AG20443 (cell line): ENCODE measurements at places on chromosomes 2 and 18.

- DNase-seq = no peak
These were observed 210.5 kb downstream of the HDAC4 start for GRCh38 chr2:239190361-239190760.

- DNase-seq = peak; percentile 86
These were observed 41.4 kb upstream of the ITGB6 start for GRCh38 chr2:160241251-160242137.

DNA sequence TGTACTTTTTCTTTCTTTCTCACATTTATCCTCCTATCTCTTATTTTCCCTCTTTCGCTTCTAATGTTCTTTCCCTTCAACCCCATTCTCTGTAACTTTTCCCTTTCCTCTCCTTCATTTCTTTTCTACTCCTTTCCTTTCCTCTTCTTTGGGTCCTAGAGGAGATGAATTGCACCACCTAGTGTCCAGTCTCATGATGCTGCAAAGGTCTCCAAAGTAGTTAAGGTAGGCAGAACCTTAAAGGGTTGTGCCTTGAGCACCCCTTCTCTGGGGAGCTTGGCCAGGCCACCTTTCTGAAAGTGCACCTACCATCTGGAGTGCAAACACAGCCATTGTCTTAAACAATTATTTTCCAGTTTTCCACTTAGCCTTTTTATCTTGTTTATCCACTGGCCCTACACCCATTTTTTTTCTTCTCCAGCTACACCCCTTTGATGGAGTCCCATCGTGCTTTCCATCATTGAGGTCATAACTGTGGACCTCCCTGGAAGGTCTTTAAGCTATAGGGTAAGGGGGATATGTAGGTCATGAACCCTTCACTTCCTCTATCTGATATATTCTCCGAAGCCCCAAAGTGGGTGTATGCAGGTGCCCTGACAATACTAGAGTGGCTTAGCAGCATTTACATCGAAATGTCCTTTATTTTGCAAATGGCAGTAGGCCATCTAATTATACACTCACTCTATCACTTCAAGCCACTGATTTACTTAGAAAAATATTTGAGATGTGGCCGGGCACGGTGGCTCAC is 155.9 kb downstream of the ESCO1 start:
- DNase-seq = peak; percentile 57

DNA sequence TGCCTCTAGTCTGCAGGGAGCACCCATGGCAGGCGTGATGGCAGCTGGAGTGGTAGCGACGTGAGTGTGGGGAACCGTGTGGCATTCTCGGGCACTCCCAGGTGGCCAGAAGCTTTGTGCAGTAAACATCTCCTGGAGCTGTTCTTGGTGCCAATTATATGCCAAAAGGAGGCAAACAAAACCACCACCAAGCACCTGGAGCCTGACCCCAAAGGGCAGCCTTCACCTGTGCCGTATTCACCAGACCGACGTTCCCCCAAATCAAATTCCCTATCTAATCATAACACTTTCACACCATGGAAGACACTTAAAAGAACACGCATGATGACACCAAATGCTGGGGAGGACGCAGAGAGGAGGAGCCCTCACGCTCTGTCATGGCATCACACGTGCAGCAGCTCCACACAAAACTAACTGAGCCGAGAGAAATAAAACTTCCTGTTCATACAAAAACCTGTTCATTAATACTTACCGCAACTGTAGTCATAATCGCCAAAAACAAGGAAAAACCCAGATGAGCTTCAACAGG is 123.6 kb downstream of the EIPR1 start:
- no peak for DNase-seq

GRCh38 chr2:160207804-160208654 is 8.0 kb upstream of the ITGB6 start:
- peak; percentile 92 for DNase-seq

- no peak for DNase-seq
These were observed 141.9 kb downstream of the LCLAT1 start for GRCh38 chr2:30588994-30589393.

GRCh38 chr2:100940240-100940639 is 61.8 kb upstream of the RPL31 start:
- no peak for DNase-seq

DNA sequence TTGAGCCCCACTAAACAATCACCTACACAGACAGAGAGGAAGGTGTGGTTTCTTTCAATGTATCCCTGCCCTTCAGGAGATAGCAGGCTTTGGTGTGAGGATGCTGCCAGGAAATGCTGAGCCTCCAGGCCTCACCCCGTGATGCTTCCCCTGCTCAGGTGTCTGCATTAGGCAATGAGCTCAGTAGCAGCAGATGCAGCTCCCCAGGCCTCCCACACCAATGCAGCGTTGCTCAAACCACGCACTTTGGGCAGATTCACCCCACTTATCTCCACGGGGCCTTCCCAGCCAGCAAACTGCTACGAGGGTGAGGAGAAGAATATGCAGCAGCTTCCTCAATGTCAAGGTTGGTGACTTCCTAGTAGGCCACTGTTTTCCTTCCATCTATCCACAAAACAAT is 229.3 kb upstream of the PXDN start:
- DNase-seq = no peak

DNA sequence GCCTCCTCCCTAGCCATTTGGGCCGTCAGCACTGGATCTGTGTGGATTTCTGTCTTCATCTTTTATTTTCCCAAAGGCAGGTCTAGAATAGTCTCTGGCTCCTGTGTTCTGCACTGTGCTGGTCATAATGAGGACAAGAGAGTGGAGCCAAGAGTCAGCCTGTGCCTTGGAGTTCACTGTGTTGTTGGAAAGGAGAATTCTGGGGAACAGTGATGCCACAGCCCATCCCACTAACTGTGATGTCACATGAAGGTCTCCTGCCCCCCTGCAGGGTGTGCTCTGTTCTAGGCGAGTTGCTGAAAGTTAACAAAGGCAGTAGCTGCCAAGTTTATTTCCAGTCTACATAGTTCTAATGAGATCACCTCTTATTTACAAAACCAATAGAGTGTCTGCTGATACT is 248.5 kb downstream of the TPGS2 start:
- peak; percentile 69 for DNase-seq

DNA sequence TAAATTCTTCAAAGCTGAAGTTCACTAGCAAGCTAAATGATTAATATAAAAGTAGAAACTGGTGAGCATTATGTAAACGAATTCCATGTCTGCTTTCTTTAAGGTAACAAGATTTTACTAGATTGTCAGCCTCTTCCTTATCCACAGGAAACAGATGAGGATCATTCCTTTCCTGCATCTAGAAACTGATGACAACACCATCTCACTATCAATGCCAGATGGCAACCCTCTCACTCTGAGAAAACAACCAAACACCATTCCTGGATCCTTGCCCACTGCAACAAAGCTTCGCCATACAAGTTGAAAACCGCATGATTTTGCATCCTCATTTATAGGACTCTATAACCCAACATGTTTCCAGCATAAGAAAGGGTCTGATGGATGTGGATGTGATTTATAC is 122.9 kb downstream of the ZNF521 start:
- DNase-seq = peak; percentile 53

DNA sequence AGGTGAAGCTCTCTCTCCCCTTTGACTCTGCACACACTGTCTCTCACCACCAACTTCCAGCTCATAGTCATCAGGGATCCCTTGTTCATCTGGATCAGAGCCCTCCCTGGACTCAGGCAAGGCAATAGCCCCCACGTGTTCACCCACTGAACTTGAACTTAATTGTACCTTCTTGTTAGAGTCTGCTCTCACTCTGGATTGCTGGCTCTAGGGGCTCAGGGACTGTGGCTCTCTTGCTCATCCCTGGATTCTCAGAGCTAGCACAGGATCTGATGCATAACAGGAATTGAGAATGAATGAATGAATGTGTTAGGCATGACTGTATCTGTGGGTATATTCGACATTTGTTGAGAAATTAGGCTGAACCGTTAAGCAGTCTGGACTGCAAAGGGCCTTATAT is 16.7 kb upstream of the ASAP2 start:
- DNase-seq = no peak

DNA sequence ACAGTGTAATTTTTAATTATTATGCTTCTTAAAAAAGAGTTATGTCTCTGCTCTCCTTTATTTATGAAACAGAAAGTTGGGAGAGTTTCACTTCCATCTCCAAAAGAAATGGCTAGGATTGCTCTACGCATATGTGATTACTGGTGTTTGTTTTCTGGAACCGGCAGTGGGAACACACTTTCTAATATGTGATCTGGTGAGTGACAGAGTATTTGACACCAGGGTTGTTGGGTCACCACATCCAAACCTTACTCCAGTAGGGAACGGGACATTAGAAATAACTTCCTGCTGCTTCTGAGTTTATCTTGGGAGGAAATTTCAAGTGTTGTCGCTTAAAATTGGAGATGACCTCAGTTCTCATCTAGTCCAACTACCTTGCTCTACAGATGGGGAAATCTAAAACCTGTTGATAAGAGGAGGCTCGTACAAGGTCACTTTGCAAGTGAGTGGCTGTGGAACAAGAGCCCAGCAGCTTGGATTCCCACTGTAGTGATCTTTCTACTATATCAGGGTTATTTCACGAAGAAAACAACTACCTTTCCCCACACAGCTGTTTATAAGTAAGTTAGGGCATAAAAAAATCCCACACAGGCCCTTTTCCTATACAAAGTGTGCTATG is 108.5 kb downstream of the TTC32 start:
- no peak for DNase-seq

GRCh38 chr2:168583064-168583709 is 127.1 kb downstream of the CERS6 start:
- DNase-seq = peak; percentile 45

DNA sequence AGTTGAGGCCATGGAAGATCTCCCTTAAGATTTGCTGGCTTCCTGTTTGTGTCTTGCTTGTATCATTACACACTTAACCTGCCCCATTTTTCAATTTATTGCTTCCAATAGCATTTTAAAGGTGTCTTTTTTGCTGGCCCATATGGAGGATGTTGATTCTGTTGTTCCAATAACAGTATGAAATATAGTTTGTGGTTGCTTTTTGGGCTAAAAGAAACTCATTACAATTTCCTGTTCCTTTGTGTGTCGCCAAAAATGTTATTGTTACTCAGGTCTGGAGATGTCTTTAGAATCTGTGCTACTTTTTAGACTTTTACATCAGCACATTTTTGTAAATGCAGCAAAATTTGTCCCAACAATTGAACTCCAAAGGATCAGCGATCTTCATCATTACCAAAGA is 234.0 kb upstream of the ITGA4 start:
- DNase-seq = no peak

DNA sequence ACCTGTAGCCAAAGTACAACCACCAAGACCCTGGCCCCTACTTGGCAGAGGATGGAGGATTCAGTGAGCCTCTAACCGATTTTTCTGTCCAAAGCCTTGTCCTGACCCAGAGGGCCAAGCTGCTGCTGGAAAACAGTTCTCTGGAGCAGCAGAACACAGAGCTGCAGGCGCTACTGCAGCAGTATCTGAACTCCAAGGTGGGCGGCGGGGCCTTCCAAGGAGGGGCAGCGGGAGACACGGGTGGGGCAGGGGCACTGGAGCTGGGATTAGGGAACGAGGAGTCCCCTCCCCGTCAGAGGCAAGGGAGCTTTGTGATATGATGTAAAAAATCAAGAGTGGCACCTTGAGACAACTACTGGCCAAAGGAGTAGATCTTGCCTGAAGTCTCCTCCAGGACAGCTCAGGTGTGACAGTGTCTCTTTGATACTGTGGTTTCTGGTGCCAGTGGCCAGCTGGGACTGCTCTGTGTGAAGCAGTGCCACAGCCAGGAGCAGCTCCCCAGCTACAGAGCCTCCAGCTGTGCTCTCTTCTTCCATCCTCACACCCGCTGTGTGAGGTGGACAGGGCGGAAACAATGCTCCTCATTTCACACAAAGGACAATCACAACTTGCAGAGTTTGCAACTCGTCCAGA is 22.8 kb downstream of the OTOF start:
- no peak for DNase-seq

- DNase-seq = peak; percentile 9
These were observed 3.7 kb upstream of the KIF1A start for GRCh38 chr2:240823449-240824336.

DNA sequence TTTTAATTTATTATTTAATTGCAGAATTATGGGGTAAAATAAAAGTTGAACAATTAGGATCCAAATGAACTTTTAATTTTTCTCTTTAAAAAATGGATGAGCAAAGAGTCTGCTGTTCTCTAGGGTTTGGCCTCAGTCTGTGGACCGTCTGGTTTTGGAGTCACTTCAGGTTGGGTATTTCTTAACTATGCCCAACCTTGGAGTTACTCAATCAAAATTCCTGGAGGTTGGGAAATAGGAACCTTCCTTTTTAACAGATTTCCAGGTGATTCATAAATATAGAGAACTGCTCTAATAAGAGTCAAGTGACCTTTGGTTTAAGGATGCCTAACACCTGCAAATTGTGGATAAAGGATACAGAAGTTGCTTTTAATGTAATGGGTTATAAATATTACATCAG is 241.5 kb upstream of the GCFC2 start:
- DNase-seq = no peak

DNA sequence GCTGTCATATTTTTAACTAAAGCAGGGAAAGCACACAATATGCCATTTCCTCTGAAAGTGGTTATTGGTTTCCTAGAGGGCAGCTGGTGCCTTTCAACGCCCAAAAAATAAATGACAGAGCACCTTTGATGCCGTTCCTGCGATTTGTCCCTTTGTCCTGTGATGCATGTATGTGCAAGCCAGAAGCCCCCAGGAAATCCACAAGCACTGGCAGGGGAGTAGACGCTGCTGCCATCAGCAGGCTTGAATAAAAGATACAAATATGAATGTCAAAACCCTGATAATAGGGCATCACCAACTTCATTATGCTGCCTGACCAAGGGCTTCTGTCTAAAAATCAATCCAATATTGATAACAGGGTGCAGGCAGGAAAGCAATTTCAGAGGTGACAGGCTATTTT is 246.1 kb downstream of the FBXO15 start:
- DNase-seq = no peak

- DNase-seq = no peak
These were observed 304.4 kb upstream of the HS6ST1 start for GRCh38 chr2:128622955-128623620.

DNA sequence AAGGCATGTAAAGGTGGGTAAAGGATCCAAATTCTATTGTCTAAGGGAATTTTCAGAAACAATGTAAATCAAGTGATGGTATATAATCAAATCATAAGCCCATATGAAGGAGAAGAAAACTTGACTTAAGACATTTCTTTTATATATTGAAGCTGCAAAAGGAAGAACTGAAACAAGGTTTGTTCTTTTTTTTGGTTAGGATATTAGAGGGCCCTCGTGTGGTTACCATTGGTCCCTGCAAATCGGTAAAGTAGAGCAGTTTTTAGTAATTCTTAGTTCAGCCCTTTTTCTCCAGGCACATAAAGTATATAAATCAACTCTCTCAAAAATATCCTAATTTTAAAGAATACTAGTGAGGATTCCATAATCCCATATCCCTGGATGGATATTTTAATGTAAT is 105.6 kb upstream of the STK17B start:
- no peak for DNase-seq
